ENCODE measurements at places on chromosomes 11 and 22.

DNA sequence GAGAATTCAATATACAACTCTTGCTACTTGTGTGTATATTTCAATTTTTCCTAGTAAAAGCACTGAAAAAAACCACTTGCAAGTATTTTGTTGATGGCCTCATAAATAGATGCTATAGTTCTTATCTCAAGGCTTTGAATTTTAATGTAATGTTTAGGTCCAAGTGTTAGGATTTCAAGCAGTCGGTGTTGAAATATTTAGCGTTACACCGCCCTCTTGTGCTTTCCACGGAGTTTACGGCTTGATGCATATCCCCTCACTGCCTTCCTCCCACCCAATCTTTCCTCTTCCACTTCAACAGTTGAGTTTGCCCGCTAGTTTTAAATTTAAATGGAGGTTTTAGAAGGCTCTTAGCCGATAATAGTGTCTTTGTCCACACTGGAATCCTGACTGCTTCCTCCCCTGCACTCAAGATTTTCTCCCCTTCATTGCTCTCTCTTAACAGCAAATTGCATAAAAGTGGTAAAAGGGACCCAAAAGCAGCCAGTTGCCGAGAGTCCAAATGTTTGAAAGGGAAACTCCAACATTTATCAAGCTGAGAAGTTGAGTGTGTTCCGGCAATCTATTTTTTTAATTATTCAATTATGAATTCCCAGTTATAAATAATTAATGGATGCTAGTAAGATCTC, 25.9 kb upstream of the HTATIP2 start:
- DNase-seq: no peak

- DNase-seq: no peak
These were observed 51.1 kb downstream of the CHRDL2 start for GRCh38 chr11:74680035-74680671.

- DNase-seq: no peak
These were observed 128.8 kb downstream of the ST3GAL4 start for GRCh38 chr11:126484266-126484665.

DNA sequence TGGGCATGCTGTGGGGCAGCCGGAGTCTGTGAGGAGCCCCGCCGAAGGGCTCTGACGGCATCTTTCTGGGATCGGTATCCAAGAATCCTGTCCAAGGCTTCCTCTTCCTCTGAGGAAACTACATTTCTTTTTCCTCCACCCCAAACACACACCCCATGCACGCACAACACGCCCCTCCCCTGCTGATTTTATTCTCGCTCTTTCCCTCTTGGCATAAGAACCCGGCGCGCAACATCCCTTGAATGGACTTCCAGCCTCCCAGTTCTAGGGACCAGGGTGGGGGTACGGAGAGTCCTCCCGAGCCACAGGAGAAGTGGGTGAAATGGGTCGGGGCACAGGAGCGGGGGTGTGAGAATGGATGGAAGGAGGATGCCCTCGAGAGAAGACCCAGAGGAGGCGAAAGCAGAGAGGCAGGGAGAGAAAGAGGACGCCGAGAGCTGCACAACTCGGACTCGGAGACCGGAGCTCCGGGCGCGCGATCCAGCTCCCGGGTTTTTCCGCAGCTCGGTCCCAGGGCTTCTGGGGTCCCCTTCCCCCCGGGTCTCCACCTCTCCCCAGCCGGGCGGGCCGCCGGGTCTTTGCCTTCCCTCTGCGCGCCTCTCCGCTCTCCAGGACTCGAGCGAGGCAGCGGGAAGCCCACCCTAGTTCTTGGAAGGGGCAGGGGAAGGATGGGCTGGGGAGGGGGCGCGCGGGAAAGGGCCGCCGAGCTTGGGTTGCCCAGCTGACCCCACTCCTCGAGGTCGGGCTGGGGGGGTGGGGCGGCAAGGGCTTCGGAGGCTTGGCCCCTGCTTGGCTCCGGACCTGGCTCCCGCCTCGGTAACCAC, 1.5 kb upstream of the LARGE1 start:
- no peak for DNase-seq

GRCh38 chr11:77287615-77288273, 13.7 kb downstream of the GDPD4 start:
- DNase-seq: no peak

DNA sequence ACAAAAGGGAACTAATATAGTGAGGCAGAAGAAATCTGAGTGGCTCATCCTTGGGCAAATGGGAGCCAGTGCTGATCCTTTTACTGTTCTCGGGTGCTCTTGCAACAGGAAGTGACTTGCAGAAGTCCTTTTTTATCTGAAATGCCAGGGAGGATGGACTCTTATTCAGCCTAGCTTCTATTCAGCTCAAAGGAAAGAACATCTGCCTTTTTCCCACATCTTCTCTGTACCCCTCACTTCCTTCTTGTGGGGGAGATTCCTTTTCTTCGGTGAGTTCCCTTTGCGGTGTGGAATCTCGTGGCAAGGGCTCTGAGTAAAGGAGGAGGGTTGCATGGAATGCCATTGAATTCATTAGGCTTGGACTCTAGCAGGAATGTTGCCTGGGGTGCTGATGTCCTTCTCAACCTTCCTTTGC, 76.2 kb downstream of the ZBTB16 start:
- DNase-seq: no peak

DNA sequence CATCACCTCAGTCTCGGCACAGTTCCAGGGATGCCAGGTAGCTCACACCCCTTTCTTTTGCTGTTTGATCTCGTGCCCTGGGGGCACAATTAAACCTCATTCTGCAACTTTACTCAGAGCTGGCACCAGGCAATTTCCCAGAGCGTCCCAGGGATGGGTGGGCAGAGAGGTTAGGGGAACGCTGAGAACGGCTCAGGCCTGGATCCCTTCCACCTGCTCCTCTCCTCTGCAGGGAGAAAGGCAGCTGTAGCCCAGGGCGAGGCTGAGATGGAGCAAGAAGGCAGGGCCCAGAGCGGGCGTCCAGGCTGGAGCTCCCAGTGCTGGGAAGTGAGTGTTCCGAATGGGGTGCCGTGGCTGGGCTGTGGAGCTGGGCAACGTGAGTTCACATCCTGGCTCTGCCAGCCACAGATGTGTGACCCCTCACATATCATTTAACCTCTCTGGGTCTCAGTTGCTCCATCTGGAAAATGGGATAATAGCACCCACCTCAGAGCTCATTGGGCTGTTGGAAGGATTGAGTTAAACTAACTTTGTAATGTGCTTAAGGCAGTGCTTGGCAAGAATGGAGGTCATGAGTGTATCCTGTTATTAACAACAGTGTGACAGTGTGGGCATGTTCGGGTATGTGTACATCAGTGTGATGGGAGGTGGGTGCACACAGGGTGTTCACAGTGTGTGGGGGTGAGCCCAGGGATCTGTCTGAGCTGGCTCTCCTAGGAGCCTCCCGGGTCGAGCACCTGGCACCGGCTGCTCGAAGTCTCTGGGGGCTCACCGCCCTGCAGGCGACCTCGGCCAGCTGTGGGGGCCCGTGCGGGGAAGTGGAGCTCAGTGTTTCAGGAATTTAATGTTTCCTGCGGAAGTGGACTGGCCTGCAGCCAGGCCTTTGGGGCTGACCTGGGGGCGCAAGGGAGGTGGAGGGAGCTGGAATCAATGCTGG, 15.5 kb downstream of the OTUB1 start:
- DNase-seq: no peak

GRCh38 chr11:35127619-35128018, 11.4 kb upstream of the CD44 start:
- no peak for DNase-seq

GRCh38 chr11:64652586-64653387, 61.8 kb downstream of the SLC22A12 start:
- peak; percentile 10 for DNase-seq

DNA sequence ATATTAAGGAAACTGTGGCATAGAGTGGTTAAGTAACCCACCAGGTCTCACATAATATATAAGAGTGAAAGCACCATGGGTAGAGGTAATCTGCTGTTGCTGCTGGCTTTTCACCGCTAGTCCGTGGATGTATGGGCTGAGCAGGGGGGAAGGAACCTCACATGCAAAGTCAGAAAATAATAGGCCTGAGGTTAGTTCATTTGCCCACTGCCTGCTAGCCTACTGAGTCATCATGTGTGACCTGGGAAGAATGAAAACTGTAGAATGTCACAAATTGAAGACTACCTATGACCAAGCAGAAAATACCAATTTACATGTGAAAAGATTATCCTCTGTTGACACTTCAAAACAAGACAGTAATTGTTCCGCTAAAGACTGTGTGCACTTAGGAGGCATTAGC, 560.1 kb upstream of the FAT3 start:
- no peak for DNase-seq

GRCh38 chr11:110473706-110474105, 44.0 kb downstream of the FDX1 start:
- no peak for DNase-seq

DNA sequence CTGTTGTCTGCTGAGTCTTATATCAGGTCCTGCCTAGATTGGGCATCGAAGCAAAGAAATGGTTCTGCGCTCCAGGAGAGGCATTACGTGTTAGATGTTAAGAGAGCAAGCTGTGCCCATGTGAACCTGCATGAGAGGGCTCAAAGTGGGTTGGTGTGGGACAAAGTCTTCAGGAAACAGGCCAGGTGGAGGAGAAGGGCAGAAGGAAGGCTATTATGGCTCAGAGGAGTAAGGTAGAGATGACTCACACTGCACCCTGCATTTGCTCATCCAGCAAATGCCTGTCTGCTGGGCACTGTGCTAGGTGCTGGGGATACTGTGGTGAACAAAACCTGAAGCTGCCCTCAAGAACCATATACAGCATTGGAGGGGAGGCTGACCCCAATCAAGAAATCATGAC, 5.8 kb downstream of the USP35 start:
- no peak for DNase-seq

DNA sequence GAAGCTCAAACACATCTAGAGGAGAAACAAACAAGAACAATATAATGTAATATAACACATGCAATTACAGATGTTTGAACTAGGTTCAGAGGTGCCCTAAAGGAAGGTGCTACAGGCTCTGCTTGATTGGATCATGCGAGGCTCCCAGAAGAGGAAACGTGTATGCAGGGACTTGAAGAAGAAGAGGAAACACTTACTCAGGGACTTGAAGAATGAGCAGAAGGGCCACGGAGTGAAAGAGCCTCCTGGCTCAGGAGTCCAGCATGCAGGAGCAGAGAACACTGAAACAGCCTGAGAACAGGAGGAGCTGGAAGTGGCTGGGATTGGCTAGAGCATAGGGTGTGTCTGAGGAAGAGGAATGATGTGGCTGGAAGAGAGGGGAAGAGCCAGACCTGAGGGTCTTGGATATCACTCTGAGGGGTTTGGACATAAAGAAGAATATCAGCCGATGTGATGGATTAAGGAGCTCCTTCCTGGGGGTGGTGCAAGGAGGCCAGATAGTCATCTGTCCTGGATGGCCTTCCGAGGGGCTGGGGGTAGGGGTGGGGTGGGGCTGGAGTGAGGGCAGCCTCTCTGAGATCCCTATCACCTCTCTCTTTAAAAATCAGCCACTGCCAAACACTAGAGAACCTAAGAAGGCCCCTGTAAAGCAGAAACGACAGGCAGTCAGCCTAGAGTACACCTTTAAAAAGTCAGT, 16.8 kb downstream of the FZD4 start:
- DNase-seq: peak; percentile 49

DNA sequence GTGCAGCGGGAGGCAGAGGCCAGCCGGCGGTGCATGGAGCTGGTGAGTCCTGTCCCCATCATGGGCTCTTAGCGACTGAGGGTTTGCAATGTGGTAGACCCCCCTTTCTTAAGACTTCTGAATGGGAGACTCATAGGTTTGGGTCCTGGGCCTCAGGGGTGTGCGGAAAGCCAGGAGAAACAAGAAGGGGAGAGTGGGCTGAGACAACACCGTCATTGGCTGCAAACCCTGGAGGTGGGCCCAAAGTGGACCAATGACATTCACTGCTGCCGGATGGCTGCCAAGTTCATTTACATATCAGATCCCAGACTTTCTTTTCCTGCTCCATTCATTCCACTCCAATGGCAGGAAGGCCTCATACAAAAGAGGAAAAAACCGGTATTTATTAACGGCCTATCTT, 213.3 kb downstream of the MYO18B start:
- DNase-seq: no peak

DNA sequence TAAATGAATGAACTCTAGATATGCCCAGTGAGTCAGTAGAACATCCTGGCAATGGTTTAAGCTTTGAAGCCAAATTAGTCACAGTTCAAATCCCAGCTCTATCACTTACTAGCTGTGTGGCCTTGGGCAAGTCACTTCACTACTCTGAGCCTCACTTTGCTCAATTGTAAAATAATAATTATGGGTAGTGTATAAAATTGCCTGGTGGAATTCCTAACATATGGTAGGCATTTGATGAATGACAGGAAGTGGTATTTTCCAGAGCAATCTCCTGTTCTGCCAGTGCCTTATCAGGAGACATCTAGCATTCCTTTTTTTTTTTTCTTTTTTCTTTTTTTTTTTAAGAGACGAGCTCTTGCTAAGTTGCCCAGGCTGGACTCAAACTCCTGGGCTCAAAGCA, 13.0 kb downstream of the SCN4B start:
- no peak for DNase-seq

GRCh38 chr11:68831124-68831523, 10.6 kb downstream of the CPT1A start:
- no peak for DNase-seq

- peak; percentile 60 for DNase-seq
These were observed 7.6 kb downstream of the CYB5R2 start for GRCh38 chr11:7665473-7666291.

Measured in NCI-H2029 treated with DMSO at 0.1 percent for 48 hours (cell line).